ENCODE measurements at places on chromosomes 6 and 20.

DNA sequence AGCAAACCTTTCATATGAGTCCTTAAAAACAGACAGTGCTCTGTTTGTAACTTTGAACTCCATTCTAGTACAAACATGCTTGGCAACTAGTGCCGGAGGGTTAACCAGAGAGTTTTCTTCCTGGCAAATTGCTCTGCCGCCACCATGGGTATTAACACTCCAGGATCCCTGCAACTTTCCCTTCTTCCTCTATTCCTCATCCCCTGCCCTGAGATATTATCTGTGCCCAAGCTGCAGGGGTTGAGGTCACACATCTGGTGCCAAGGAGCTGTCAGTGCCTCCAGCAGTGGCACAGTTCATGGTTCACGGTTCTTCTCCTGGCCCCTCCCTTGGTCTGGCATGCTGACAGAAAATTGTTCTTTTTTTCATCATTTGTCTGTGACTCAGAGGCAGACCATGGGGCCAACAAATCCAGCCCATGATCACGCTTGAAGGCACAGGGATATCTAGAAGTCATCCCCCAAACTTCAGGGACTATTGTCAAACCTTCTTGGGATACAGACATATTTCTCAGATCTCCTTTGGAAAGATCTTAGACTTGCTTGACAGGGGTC, 77.5 kb downstream of the ATXN1 start:
- DNase-seq = no peak

DNA sequence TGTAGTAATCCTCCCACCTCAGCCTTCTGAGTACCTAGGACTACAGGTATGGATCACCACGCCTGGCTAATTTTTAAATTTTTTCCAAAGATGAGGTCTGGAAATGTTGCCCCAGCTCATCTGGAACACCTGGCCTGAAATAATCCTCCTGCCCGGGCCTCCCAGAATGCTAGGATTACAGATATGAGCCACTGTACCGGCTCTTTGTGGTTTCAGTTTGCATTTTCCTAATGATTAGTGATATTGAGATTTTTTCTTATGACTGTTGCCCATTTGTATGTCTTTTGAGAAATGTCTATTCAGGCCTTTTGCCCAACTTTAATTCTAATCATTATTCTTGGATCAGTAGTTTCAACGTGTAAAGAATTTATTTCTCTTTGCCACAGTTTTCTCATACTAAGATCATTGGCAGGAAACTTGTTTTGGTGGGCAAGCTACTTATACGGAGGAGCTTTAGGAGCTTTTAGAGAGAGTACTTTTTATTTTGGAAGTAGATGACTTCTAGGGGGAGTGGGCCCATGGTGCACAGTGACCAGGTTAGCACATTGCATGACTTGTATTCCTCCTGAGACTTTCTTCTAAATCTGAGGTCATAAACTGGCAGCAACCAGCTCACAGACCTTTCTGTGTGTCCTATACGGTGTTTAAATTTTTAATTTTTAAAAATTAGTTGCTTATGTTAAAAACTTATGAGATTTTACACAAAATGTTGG, 62.3 kb downstream of the STK4 start:
- DNase-seq = no peak

- no peak for DNase-seq
Observed at GRCh38 chr6:117449549-117450439, 24.1 kb upstream of the ROS1 start.

- DNase-seq = no peak
Observed at GRCh38 chr6:39980839-39981580, 46.7 kb upstream of the MOCS1 start.

DNA sequence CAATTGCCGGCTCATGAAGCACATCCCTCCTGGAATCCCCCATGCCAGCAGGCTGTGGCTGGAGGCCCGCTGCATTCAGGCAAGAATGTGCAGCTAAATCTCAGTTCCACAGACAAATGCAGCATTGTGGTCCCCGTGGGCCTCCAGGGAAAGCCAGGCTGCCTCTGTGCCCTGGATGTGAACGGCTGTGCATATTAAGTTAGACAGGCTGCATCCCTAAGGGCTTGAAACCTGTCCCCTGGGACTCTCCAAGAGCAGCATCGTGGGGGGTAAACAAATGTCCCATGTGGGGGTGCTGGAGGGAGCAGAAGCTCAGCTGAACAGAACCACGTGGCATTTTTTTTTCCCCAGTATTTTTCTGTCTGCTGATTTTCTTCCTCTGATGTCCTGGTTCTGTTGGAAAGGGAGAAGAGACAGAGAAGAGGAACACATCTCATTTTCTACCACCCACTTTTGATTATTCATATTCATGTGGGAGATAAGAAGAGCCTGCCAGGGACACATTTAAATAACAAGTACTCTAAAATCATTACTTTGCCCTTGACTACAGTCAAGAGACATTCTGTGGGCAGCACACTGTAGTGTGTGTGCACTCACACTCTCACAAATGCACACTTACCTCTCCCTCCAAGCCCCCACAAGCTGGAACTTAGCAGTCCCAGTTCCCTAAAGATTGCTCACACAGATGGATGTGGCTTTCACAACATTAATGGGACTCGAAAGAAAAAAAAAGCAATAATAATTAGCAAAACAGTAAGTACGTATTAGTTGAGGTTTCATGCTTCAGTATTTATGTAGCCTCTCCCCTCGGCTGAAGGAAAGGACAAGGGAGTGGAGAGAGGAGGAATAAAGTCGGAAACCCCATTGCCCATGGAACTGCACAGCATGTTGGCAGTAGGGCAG, 16.9 kb downstream of the GFOD1 start:
- DNase-seq = peak; percentile 50

DNA sequence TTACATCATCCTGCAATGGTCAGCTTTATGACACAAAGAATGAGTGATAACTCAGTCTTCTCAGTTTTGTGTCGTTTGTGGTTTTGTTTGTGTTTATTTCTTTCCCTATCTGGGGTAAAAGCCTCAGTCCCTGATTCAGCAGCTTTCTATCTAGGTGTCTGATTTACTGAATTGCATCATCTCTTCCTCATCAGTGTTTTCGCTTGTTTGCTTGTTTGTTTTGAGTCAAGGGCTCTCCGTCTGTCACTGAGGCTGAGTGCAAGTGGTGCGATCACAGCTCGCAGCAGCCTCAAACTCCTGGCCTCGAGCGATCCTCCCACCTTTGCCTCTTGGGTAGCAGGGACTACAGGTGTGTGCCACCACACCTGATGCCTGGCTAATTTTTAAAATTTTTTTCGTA, 548.9 kb downstream of the PRKN start:
- DNase-seq = no peak

GRCh38 chr6:8499540-8499939, 64.2 kb upstream of the SLC35B3 start:
- no peak for DNase-seq

DNA sequence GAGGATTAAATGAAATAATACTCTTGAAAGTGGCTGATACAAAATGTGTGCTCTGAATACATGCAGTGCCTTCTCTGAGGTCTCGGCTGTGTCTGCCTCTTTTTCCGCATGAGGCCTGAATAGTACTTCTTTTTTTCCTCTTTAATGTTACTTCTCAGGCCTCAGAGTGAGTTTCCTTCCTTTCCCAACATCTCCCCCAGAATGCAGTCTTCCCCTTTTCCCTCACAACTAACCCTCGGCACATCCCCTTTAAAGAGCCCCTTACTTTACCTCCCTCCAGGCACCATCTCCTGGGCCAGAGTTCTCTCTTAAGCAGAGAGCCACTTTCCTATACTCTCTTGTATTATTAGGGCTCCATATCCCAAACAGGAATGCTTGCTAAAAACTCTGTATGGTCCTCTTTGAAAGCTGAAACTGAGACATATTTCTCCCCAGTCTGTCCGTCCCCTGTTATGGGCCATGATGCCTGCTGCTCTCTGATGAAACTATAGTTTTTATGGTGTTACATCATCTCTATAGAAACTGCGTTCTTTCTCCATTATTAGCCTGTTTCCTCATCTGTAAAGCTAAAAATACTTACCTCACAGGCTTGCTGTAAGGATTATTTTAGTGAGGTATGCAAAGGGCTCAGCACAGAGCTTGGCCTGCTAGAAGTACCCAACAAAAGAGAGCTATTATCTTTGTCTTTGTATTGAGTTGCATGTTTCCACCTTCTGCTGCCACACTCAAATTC, 2.3 kb downstream of the PLAGL2 start:
- DNase-seq = no peak

- no peak for DNase-seq
Observed at GRCh38 chr6:44548319-44548718, 160.8 kb downstream of the CDC5L start.

DNA sequence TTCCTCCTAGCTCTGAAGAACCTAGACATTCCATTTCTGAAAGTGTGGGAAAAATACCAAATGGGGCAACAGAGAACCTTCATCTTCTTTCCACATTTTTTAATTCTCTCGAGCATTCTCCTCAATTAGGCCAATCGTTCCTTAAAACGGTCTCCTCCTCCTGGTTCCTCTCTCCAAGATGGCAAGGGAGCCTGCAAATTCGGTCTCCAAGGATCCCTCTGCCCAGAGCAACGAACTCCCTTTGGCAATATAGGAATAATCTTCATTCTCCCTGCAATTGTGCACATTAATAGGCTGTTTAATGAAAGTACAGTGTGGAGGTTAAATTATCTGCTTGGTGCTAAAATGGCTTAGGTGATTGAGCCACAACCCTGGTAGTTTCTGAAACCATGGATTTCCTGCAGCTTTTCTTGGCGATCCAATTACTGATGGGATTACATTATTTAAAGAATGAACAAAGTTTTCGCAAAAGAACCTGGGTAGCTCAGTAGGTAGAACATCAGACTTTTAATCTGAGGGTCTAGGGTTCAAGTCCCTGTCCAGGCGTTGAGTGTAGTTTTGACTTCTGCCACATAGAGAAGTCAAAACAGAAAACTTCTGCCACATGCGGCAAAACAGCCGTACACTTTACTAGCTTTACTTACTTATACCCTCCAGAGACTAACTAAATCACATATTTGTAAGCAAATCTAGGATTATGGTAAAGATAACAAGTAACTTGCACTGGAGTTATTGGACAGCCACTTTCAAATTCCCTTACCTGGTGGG, 102.9 kb upstream of the ZNF184 start:
- DNase-seq = no peak

- no peak for DNase-seq
Observed at GRCh38 chr6:11833626-11834592, 55.3 kb upstream of the ADTRP start.

DNA sequence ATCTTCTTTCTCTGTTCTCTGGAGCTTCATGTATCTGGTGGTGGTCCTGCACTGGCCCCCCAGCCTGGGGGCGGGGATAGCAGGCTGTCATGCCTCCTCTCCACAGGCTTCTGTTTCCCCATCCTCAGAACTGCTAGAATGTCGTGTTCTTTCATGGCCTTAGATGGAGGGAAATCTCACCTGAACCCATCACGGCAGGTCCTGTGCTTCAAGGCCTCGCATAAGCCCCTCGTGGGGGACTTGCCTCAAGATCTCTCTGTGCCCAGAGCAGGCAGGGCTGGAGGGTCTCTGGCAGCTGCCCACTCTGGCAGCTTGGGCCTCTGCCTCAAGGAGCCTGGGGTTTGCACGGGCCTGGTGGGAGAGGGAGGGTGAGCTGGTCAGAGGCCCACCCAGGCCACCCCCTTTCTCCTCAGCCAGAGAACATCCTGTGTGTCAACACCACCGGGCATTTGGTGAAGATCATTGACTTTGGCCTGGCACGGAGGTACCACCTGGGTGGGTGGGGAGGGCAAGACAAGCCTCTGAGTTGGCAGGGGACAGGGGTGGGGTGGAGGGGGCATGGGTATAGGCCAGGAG, 11.3 kb downstream of the MYLK2 start:
- no peak for DNase-seq

- no peak for DNase-seq
Observed at GRCh38 chr6:148068437-148069061, 274.1 kb upstream of the SASH1 start.

Measured in occipital lobe (tissue), 3 donors.